ENCODE measurements at places on chromosomes 7 and 10.

DNA sequence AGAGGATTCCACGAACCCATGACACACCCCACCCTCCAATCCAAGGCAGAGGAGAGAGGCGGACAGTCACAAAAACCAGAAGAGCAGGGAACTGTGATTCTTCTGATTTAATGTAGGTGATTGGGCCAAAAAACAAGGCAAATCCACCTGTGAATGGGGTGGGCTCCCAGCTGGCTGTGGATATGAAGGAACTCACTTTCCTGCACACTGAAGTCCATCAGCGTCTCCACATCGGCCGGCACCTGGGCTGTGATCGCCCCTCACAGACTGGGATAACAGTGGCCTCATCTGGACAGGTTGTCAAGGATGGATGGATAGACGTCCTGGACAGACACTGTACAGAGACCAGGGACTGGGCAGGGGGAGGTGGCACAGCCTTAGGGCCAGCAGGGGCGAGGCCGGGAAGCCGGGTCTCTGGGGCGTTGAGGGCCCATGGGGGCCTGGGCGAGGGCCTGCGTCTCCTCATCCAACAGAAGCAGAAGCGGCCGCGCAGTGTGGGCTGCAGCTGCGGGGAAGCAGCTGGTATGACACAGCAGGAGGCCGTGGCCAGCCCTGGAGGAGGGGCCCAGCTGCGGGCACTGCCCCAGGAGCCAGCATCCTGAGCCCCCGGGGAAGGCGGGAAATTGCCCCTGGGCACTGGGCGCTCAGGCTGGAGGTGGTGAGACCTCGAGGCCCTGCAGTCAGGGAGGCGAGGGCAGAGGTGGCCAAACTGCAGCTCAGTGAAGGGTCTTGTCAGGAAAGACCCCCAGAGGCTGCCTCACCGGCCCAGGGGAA is 54.2 kb downstream of the DIP2C start:
- peak; percentile 56 for DNase-seq

- DNase-seq = no peak
Measured at GRCh38 chr7:5094641-5095040, 49.0 kb downstream of the RBAK start.

GRCh38 chr7:137073571-137074325 is 205.3 kb downstream of the CHRM2 start:
- no peak for DNase-seq

DNA sequence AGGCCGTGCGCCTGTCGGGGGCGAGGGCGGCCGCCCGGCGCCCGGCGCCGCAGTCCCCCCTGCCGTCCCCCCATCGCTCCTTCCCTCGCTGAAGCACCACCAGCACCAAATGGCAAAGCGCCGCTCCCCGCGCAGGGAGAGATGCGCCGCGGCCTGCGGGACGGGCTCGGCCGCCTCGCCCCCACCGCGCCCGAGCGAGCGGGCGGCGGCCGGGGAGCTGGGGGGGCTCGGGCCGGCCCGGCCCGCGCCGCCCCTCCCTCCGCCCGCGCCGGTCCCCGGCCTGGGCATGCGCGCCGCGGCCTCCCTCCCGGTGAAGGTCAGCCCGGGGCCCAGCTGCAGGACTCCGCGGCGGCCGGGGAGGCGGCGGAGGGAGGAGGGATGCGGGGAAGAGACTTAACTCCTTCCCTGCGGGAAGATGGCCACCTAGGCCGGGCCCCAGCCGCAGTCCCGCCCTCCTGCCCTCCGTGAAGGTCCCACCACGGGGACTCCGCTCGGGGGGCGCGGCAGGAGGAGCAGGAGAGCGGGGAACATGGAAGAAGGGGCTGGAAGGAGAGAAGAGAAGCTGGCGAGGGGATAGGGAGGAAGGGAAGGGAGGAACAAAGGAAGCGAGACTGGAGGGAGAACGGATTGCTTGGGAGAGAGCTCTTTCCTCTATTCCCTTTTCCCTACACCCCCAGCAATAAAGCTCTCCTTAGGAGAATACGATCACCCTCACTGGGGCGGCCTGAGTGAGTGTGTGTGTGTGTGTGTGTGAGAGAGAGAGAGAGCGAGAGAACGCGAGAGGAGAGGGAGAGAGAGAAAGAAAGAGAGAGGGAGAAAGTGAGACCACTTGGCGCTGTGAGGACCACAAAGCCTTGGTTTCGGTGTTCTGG is 3.4 kb upstream of the SMARCD3 start:
- peak; percentile 53 for DNase-seq

GRCh38 chr7:110573862-110574528 is 516.9 kb upstream of the LRRN3 start:
- DNase-seq = no peak

DNA sequence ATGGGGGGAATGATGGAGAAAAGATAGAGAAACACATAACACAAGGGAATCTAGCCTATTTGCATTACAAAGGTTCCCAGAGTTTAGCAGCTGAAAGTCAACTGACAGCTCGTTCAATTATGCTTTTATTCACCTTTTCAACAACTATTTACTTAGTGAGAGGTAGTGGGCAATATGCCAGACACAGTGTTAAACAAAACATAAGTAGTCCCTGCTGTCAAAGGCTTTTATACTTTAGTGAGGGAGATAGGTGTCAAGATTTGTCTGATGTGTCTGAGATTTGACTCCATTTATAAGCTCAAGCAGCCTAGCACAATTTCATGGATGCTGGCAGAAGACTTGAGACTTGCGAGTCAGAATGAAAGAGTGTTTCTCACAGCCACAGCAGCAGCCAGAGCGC is 549.0 kb upstream of the VSTM2A start:
- DNase-seq = no peak

DNA sequence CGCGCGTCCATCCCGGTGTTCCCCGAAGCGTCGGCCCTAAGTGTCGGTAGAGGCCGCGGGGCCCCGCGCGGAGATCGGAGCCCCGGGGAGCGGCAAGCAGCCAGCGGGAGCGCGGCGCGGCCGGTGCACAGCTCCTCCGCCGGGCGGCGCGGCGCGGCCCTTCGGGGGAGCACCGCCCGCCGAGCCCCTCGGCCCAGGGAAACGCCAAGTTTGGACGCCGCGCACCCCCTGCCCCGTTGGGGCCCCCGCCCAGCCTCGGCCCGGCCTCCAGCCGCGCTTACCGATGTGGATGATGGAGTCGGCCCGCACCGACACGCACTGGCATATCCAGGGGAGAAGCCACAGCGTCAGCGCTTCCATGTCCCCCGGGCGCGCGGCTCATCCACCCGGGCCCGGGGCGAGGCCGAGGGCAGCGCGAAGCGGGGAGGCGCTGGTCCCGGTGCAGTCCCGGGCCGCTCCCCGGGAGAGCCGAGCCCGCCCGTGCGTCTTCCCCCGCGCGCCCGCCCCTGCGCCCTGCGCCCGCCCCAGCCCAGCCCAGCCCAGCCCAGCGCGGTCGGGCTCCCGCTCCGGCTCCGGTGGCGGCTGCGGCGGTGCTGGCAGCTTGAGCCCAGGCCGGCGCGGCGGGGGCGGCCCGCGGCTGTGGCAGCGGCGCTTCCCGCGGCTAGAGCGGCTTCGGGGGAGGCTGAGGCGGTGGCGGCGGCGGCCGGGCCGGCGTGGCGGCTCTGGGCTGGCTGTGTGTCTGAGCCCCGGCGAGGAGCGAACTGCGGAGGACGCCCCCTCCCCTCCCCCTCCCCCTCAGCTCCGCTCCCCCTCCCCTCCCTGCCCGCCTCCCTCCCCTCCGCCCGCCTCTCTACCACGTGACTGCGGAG is at the start of gene GRID1:
Gene GRID1 (minus strand): TSS at position 763 of the 869 bp plus-strand sequence.
- DNase-seq = no peak

- no peak for DNase-seq
Measured at GRCh38 chr7:84757761-84758160, 429.1 kb downstream of the SEMA3D start.

- DNase-seq = no peak
Measured at GRCh38 chr10:114824391-114824790, 2.8 kb downstream of the FHIP2A start.

DNA sequence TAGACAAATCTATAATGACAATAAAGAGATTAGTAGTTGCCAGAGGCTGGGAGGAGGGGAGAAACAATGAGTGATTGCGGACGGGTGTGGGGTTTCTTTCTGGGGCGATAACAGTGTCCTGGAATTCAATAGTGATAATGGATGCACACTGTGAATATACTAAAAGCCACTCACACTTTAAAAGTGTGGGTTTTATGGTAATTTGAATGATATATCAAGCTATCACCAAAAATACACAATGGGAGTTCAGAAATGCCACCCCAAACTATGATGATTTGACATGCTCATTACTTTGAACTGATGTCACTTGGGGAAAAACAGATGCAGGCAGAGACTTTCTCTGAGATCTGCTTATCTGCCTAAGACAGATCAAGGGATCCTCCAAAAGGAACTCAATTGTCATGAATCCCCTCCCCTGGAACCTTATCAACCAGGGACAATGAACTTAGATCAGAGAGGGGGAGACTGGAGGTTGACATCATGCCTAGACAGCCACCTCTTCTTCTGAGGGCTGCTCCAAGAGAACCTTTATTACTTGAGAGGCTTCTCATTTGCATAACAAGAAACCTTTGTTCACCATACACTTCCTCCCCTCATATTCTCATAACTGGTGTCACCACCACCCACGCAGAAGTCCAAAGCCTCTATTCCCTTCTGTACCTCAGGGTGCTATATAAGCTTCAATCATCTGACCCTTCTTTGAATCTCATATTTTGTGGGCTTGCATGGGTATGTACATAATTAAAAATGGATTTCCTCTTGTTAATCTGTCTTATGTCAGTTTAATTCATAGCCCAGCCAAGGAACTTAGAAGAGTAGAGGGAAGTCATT is 14.8 kb upstream of the ZC3HAV1 start:
- no peak for DNase-seq

GRCh38 chr7:46109437-46109836 is 188.4 kb upstream of the IGFBP3 start:
- no peak for DNase-seq

All from nucleus accumbens (tissue), 56 donors.